ENCODE measurements at places on chromosomes 4 and X.

DNA sequence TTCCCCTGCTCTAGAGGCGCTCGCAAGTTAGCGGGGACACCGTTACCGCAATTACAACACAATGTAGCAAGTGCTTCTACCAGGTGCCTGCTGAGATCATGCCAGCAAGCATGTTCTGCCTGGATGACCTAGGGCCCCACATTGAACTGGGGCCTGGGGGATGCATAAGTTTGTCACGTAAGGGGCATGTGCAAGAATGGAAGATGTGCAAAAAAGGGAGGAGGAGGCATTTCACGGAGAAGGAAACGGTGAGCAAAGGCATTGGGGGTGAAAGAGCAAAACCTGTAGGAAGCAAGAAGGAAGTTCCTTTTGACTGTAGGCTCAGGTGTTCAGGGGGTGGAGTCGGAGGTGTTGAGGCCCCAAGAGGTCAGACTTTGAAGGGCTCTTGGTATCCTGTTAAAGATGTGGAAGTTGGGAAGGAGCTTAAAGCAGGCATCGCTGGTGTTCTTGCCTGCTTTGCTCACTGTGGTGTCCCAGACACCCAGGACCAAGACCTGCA lies 602 bp upstream of the SCARB2 start:
- DNase-seq: no peak

GRCh38 chrX:150375243-150375770 lies 12.2 kb downstream of the MAMLD1 start:
- DNase-seq: no peak

DNA sequence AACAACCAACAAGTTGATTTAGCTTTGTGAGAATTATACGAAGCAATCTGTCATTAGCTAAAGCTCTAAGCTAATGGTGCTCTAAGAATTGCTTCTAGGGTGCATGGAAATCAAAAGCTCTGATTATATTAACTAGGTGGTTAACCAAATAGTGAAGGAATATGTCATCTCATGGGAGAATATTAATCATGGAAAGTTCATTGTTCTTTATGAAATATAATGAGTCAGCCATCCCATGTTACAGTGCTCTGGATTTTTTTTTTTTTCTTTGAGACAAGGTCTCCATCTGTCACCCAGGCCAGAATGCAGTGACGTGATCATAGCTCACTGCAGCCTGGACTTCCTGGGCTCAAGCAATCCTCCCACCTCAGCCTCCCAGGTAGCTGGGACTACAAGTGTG lies 10.5 kb downstream of the DCAF8L2 start:
- no peak for DNase-seq

- no peak for DNase-seq
Measured at GRCh38 chr4:112978691-112979472, 70.6 kb upstream of the ANK2 start.

Measured in left hindlimb (tissue), 1 donor.